ENCODE measurements at places on chromosomes 4 and X. TPM values are rescaled to one million over a fixed set of nuclear protein-coding genes. Genes with fewer than 3 reads are reported as not detected.

Gene TACR3
- total RNA-seq, result not detected

Gene GLUD2
- total RNA-seq, result 1.1 TPM

Gene TMEM47
- 101 TPM for total RNA-seq

Gene MND1
- 10.2 TPM for total RNA-seq

Gene RASGEF1B
- total RNA-seq, result 1.2 TPM

Measured in regular cardiac myocyte (primary cell).